Urinary bladder (tissue), 4 donors: ENCODE measurements at places on chromosomes 1 and 21.

GRCh38 chr1:201985355-201985754, 2.9 kb downstream of the RNPEP start:
- no peak for DNase-seq

- no peak for DNase-seq
Observed at GRCh38 chr1:50873458-50874187, 86.4 kb downstream of the FAF1 start.

DNA sequence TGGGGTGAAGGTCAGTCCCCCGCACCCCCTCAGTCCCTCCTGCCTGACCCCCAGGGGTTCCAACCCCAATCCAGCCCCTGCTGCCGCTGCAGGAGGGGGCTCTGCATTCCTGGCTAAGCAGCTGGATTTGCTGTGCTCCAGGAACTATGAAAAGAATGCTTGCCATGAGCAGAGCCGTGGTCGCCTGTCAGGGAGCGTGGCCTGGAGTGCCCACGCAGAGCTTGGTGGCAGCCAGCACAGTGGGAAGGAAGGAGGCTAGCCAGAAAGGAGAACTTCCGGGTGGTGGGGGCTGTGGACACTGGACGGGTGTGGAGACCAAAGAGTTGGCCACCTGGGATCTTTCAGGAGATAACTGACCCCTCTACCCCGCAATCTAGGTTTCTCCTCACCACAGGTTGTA, 5.6 kb downstream of the COL8A2 start:
- DNase-seq = no peak

- no peak for DNase-seq
Observed at GRCh38 chr1:178573330-178573729, 60.4 kb downstream of the TEX35 start.

- DNase-seq = no peak
Observed at GRCh38 chr1:197559244-197559643, 216.0 kb downstream of the DENND1B start.
